Neural crest cell (in vitro differentiated cells): ENCODE measurements at places on chromosomes 4 and X. TPM values are rescaled to one million over a fixed set of nuclear protein-coding genes. Genes with fewer than 3 reads are reported as not detected.
A peak's percentile ranks its signal among the peaks of the same experiment; 100 is the strongest.

PPP4R3C gene
- not detected in 2 replicates for total RNA-seq

PLAC8 gene
- 0.40 and 0.57 TPM in 2 replicates for total RNA-seq

ZNF157 gene
- total RNA-seq, result 1.4 and 1.9 TPM in 2 replicates

CLDN2 gene
- not detected in 2 replicates for total RNA-seq

ADH1C gene
- not detected in 2 replicates for total RNA-seq

SOWAHD gene
- 0.32 and 0.40 TPM in 2 replicates for total RNA-seq

DDX53 gene
- total RNA-seq, result not detected in 2 replicates

LGI2 gene
- total RNA-seq, result 4.3 and 4.6 TPM in 2 replicates

GRCh38 chr4:142778430-142778829, 67.7 kb downstream of the INPP4B start:
- no peaks in the 10 kb centered on the region for H3K27me3 ChIP-seq
- no peak overlapping the region for H3K27ac ChIP-seq
- no peaks in the 10 kb centered on the region for H3K4me1 ChIP-seq

GRCh38 chr4:87734936-87735335, 64.4 kb upstream of the IBSP start:
- H3K36me3 ChIP-seq, result no peaks in the 10 kb centered on the region
- H3K4me3 ChIP-seq, result no peak overlapping the region
- no peaks in the 10 kb centered on the region for H3K4me1 ChIP-seq
- no peak overlapping the region for H3K27ac ChIP-seq

DNA sequence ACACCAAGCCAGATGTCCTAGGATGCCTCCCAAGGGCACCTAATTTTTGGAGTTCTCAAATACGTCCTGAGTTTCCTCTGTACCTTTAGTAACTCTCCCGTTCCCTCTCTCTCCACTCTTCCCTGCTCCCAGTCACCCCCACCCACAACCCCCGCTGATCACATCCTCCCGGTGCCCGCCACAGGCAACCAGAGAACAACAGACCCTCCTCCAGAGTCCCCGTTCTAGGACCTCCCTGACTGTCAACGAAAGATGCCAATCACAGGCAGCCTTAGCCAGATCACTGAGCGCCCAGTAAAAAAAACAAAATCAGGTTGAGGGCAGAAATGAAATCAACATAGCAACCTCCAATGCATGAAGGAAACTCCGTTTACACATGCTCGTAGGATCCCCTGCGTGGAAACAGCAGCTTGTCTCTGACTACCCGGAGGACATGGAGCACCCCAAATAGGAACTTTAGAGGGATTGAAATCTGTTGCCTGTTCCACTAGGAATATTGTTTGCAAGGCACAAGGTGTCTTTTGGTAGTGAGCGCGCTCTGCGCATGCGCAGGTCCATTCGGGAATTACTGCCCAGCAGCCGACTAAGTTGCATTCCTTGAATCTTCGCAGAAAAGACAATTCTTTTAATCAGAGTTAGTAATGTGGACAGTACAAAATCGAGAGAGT, at the start of gene GABRB1:
Gene GABRB1, plus strand, starts transcription at position 557 of the 668 bp plus-strand sequence.
- peaks cover 11% of the 10 kb centered on the region for H3K4me1 ChIP-seq
- H3K36me3 ChIP-seq, result no peaks in the 10 kb centered on the region
- no peak within 1 kb of the TSS for H3K27ac ChIP-seq
- DNase-seq, result peak; percentile 62
- peak within 1 kb of the TSS; percentile 77 for H3K4me3 ChIP-seq

DNA sequence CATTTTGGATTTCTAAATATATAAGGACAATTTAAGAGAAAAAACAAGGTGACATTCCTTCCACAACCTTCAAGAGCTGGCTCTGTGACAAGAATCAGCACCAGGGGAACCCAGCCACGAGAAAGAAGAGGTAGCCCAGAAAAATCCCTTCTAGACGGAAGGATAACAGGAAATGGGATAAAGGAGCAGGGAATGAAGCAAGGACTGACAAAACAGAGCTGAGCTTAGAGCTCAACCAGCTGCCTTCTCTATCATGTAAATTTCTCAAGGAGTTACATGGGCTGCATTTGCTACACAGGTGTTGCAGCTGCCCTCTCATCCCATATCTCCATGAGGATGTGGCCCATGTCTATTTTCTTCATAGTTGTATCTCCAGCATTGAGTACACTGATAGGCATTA, 154.2 kb upstream of the PRDX4 start:
- H3K36me3 ChIP-seq, result no peaks in the 10 kb centered on the region
- H3K27ac ChIP-seq, result peak overlapping the region; percentile 51
- H3K4me1 ChIP-seq, result no peaks in the 10 kb centered on the region
- H3K27me3 ChIP-seq, result no peaks in the 10 kb centered on the region

- peaks cover 1% of the 10 kb centered on the region for H3K27me3 ChIP-seq
- H3K36me3 ChIP-seq, result no peaks in the 10 kb centered on the region
- H3K4me3 ChIP-seq, result no peak overlapping the region
- H3K4me1 ChIP-seq, result no peaks in the 10 kb centered on the region
Observed at GRCh38 chr4:174461466-174462106, 60.7 kb downstream of the HPGD start.

DNA sequence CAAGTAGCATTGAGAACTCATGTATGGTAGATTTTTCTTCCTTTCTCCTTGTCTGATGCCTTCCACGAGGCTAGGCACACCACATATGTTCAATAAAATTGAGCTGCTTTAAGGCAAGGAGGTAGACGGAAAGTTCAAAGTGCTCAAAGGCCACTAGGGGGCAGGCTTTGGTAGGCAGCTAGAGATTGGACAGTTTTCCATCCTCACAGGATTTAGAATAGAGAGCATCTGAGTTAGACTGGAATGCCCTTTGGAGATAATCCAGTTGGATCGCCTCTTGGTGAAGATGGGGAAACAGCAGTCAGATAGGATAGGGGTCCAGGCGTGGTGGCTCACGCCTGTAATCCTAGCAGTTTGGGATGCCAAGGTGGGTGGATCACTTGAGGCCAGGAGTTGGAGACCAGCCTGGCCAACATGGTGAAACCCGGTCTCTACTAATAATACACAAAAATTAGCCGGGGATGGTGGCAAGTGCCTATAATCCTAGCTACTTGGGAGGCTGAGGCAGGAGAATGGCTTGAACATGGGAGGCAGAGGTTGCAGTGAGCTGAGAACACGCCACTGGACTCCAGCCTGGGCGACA, 30.4 kb downstream of the ELF4 start:
- peak; percentile 48 for DNase-seq
- no peak overlapping the region for H3K4me3 ChIP-seq
- no peaks in the 10 kb centered on the region for H3K27me3 ChIP-seq
- no peaks in the 10 kb centered on the region for H3K36me3 ChIP-seq
- H3K4me1 ChIP-seq, result peaks cover 4% of the 10 kb centered on the region

GRCh38 chrX:133847340-133847994, 137.9 kb downstream of the GPC3 start:
- no peaks in the 10 kb centered on the region for H3K36me3 ChIP-seq
- H3K27me3 ChIP-seq, result no peaks in the 10 kb centered on the region
- no peak overlapping the region for H3K4me3 ChIP-seq
- peaks cover 18% of the 10 kb centered on the region for H3K4me1 ChIP-seq

DNA sequence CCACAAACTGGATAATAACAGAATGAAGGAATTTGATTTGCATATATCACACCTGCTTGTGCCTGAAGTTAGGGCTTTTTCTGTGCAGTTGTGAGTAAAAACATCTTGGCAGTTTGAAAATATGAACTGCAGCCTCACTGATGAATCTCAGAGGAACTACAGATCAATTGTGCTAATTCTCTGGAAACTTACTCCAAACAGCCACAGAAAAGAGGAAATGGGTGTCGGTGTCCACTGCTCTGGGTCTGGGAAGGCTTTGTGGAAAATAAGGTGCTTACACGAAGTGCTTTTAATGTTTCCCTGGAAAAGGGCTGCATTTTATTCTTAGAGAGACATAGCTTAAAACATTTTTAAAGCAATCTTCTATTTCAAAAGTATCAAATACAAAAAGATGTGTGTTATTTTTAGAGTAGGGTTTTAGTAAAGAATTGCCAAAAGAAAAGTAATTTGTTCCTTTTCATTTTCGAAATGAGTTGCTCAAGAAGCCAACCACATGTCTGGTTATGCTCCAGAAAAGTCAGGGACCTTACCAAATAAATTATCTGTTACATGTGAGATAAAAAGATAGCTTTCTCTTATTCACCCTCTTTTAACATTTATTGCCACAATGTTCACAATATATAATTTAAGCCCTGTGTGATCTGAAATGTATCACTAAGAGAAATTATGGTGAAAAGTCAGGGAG, 240.1 kb downstream of the FRAS1 start:
- no peak overlapping the region for H3K27ac ChIP-seq
- H3K36me3 ChIP-seq, result peaks cover 2% of the 10 kb centered on the region
- peaks cover 3% of the 10 kb centered on the region for H3K4me1 ChIP-seq
- no peak for DNase-seq

DNA sequence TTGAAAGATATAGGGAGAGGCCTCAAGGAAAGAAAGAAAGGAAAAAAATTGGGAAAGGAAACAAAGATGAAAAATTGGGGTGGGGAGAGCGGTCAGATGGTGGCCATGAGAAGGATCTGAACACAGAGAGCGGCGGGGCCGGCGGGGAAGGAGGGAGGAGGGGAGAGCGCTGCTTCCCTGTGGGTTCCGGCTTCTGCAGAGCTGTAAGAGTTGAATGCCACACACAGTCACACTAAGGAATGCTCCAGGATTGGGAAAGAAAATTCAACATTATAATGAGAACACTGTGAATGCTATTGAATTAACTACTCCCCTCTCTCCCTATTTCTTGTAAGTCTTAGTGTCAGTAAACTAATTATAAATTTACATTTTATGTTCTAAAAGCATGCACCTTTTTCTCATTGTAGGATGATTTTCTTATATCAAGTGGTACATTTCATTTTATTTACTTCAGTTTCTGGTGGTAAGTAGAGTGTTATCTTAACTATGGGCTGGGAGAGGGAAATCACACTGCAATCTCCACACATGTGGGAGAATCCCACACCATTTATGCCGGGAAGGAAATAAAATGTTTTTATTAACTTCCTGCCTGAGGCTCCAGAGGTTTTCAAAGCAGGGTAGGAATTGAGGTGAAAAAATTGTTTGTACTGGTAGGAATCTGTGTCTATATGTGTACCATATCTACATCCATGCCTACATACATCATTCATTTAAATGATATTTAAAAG, 904 bp downstream of the F11 start:
- peak overlapping the region; percentile 74 for H3K4me3 ChIP-seq
- peak overlapping the region; percentile 28 for H3K27ac ChIP-seq
- peaks cover 8% of the 10 kb centered on the region for H3K27me3 ChIP-seq
- H3K4me1 ChIP-seq, result peaks cover 22% of the 10 kb centered on the region
- H3K36me3 ChIP-seq, result no peaks in the 10 kb centered on the region
- DNase-seq, result peak; percentile 26

GRCh38 chr4:24380957-24381665, 203.2 kb downstream of the DHX15 start:
- DNase-seq, result no peak
- H3K4me3 ChIP-seq, result no peak overlapping the region
- no peaks in the 10 kb centered on the region for H3K4me1 ChIP-seq

DNA sequence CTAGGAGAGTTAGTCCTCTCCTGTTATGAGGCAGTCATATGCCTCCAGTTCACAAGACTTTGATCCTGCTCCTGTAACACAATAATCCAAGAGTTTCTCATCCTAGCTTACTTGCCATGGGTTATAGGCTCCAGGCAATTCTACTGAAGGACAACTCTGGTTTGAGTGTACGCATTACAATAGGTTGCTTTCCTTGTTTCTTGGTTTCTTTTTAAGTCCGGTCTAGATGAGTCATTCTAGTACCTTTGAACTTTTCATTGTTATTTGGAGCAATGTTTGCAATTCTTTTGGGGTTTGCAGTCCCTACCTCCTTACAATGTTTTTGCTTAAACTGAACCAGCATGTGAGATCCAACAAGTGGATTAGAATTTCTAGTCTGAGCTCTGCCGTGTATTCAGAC, 109.1 kb downstream of the ANAPC4 start:
- peaks cover 29% of the 10 kb centered on the region for H3K4me1 ChIP-seq
- no peak overlapping the region for H3K4me3 ChIP-seq
- H3K27ac ChIP-seq, result no peak overlapping the region
- H3K27me3 ChIP-seq, result no peaks in the 10 kb centered on the region
- H3K36me3 ChIP-seq, result peaks cover 2% of the 10 kb centered on the region
- no peak for DNase-seq

GRCh38 chr4:7285244-7286094, 93.1 kb downstream of the SORCS2 start:
- H3K4me1 ChIP-seq, result peaks cover 47% of the 10 kb centered on the region
- no peak for DNase-seq
- H3K36me3 ChIP-seq, result no peaks in the 10 kb centered on the region
- no peak overlapping the region for H3K4me3 ChIP-seq
- no peaks in the 10 kb centered on the region for H3K27me3 ChIP-seq

- H3K36me3 ChIP-seq, result no peaks in the 10 kb centered on the region
- no peak overlapping the region for H3K4me3 ChIP-seq
- no peaks in the 10 kb centered on the region for H3K27me3 ChIP-seq
- no peaks in the 10 kb centered on the region for H3K4me1 ChIP-seq
Observed at GRCh38 chrX:112011376-112011775, 71.2 kb downstream of the TRPC5 start.

DNA sequence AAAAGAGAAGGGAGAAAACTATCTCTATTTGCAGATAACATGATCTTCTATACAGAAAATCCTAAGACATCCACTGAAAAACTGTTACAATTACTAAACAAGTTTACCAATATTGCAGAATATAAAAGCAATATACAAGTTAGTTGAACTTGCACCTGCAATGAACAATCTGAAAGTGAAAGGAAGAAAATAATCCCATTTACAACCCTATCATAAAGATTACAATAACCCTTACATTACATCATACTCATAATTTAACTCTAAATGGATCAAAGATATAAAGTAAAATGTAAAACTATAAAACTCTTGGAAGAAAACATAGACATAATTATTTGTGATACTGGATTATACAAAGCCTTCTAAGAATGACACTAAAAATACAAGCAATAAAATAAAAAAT, 77.2 kb downstream of the GSTCD start:
- no peak overlapping the region for H3K4me3 ChIP-seq
- no peaks in the 10 kb centered on the region for H3K27me3 ChIP-seq
- no peak overlapping the region for H3K27ac ChIP-seq
- no peaks in the 10 kb centered on the region for H3K36me3 ChIP-seq
- no peak for DNase-seq

DNA sequence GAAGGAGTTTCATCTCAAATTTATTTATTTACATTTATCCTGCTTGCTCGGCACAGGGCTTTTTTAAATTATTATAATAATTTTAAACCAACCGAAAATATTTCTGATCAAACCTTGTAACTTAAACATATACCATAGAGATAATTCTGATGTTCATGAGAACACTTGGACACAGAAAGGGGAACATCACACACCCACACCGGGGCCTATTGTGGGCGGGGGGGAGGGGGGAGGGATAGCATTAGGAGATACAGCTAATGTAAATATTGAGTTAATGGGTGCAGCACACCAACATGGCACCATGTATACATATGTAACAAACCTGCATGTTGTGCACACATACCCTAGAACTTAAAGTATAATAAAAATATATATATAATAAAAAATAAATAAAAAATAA, 2.9 kb downstream of the ANXA5 start:
- H3K27me3 ChIP-seq, result no peaks in the 10 kb centered on the region
- H3K4me3 ChIP-seq, result no peak overlapping the region
- no peak overlapping the region for H3K27ac ChIP-seq

- no peak for DNase-seq
- H3K4me1 ChIP-seq, result peaks cover 11% of the 10 kb centered on the region
- no peak overlapping the region for H3K27ac ChIP-seq
- peaks cover 36% of the 10 kb centered on the region for H3K27me3 ChIP-seq
Observed at GRCh38 chr4:7596918-7597606, 162.3 kb upstream of the PSAPL1 start.

- H3K4me1 ChIP-seq, result no peaks in the 10 kb centered on the region
- H3K27me3 ChIP-seq, result no peaks in the 10 kb centered on the region
- no peak overlapping the region for H3K4me3 ChIP-seq
- no peak overlapping the region for H3K27ac ChIP-seq
- H3K36me3 ChIP-seq, result no peaks in the 10 kb centered on the region
Observed at GRCh38 chrX:45230410-45230809, 29.7 kb upstream of the DIPK2B start.
